ENCODE measurements at places on chromosomes 2 and 18. TPM values are rescaled to one million over a fixed set of nuclear protein-coding genes. Genes with fewer than 3 reads are reported as not detected.
A peak's percentile ranks its signal among the peaks of the same experiment; 100 is the strongest.

Gene TPRKB
- total RNA-seq = 27.8 TPM

Gene IL36B
- 2.9 TPM for total RNA-seq

DNA sequence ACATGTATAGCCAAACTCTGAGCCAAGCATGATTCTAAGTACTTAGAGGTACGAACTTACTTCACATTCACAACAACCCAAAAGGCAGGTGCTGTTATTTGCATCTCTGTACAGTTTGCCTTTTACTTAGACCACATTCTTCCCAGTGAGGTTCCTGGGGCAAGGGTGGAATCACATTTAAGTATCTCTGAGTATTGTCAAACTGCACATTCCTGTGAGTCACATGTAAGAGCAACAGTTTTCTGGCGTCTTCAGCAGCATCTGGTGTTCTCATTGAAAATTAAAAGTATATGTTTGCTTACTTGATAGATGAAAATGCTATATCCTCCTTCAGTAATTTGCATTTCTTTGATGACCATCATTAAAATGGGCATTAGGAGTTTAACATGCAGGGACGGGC, 119.1 kb downstream of the UXS1 start:
- H3K27me3 ChIP-seq = no peaks in the 10 kb centered on the region
- no peak for DNase-seq
- H3K27ac ChIP-seq = no peak overlapping the region
- no peaks in the 10 kb centered on the region for H3K4me1 ChIP-seq
- H3K4me3 ChIP-seq = no peak overlapping the region

- DNase-seq = no peak
Observed at GRCh38 chr2:62071126-62071598, 124.8 kb upstream of the B3GNT2 start.

GRCh38 chr2:99562516-99562915, 72.7 kb upstream of the REV1 start:
- H3K27me3 ChIP-seq = no peaks in the 10 kb centered on the region
- H3K36me3 ChIP-seq = no peaks in the 10 kb centered on the region
- H3K4me3 ChIP-seq = no peak overlapping the region
- no peak overlapping the region for H3K27ac ChIP-seq
- DNase-seq = no peak
- no peaks in the 10 kb centered on the region for H3K4me1 ChIP-seq

DNA sequence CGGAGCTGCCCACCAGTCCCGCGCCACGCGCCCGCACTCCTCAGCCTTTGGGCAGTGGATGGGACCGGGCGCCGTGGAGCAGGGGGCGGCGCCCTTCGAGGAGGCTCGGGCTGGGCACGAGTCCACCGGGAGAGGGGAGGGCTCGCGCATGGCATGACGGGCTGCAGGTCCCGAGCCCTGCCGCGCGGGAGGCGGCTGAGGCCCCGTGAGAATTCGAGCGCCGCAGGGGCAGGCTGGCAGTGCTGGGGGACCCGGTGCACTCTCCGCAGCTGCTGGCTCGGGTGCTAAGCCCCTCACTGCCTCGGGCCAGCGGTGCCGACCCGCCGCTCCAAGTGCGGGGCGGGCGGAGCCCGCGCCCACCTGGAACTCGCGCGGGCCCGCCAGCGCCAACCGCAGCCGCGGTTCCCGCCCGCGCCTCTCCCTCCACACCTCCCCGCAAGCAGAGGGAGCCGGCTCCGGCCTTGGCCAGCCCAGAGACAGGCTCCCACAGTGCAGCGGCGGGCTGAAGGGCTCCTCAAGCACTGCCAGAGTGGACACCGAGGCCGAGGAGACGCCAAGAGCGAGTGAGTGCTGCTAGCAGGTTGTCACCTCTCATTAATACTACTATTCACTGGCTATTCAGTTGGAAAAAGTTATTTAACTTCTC, 3.6 kb upstream of the TTC21B start:
- peaks cover 21% of the 10 kb centered on the region for H3K4me1 ChIP-seq
- H3K27ac ChIP-seq = no peak overlapping the region
- no peak for DNase-seq
- H3K27me3 ChIP-seq = no peaks in the 10 kb centered on the region

- no peak overlapping the region for H3K4me3 ChIP-seq
- H3K4me1 ChIP-seq = no peaks in the 10 kb centered on the region
- H3K36me3 ChIP-seq = no peaks in the 10 kb centered on the region
- H3K27ac ChIP-seq = no peak overlapping the region
- H3K27me3 ChIP-seq = no peaks in the 10 kb centered on the region
Observed at GRCh38 chr2:120204022-120204405, 19.2 kb downstream of the TMEM185B start.

GRCh38 chr2:71596011-71596410, 142.7 kb downstream of the DYSF start:
- H3K4me1 ChIP-seq = no peaks in the 10 kb centered on the region
- no peaks in the 10 kb centered on the region for H3K27me3 ChIP-seq
- no peak for DNase-seq
- no peaks in the 10 kb centered on the region for H3K36me3 ChIP-seq
- no peak overlapping the region for H3K4me3 ChIP-seq

DNA sequence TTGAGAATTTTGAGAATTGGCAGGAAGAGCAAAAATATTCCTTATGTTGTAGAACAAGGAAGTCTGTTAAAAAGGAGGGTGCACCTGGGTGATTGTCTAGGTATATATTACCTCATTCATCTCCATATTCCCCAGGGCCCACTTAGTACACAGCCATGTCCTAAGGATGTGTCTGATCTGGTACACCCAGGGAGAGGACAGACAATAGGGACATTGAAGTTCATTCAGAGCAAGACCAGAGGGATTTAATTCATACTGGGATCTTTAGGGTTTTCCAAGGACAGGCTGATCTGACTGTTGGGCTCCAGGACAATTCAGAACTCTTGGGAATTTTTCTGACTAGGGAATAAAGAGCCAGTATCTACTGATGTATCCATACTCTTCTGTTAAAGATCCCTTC, 112.1 kb downstream of the PHLPP1 start:
- no peak overlapping the region for H3K4me3 ChIP-seq
- H3K27ac ChIP-seq = no peak overlapping the region
- H3K27me3 ChIP-seq = no peaks in the 10 kb centered on the region

Gene TBC1D8
- 38.8 TPM for total RNA-seq

DNA sequence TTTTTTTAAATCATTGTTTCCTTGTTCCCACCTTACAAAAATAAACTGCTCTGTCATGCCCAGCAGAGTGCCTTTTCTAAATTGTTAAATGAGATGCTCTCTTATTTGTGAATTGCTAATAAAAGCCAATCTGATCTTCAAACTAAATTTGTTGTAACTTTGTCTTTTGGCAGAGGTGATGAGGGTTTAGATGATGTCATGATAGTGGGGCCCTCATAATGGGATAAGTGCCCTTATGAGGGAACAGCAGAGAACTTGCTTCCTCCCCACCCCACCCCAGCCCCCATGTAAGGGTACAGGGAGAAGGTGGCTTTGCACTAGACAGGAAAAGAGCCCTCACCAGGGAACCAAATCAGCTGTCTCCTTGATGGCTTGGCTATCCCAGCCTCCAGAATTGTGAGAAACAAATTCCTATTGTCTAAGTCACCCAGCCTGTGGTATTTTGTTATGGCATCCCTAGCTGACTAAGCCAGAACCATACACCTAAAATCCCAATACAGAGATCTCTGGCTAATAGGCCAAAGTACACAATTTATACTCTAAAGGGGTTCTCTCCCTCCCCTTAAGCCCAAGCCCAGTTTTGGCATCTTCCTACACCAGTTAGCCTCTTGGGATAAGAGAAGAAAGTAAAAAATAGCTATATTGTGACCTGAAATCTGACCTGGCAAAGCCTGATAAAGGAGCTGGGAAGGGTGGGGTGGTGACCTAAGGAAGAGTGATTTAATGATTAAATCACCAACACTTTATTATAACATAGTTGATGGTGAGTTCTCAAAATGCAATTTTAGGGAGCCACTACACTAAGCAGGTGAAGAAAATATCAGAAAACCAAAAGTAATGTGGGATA, 40.3 kb upstream of the HNRNPA3 start:
- no peaks in the 10 kb centered on the region for H3K27me3 ChIP-seq
- H3K27ac ChIP-seq = no peak overlapping the region
- DNase-seq = no peak
- H3K4me3 ChIP-seq = no peak overlapping the region
- no peaks in the 10 kb centered on the region for H3K36me3 ChIP-seq

Gene KCNG3
- total RNA-seq = 1.5 TPM

DNA sequence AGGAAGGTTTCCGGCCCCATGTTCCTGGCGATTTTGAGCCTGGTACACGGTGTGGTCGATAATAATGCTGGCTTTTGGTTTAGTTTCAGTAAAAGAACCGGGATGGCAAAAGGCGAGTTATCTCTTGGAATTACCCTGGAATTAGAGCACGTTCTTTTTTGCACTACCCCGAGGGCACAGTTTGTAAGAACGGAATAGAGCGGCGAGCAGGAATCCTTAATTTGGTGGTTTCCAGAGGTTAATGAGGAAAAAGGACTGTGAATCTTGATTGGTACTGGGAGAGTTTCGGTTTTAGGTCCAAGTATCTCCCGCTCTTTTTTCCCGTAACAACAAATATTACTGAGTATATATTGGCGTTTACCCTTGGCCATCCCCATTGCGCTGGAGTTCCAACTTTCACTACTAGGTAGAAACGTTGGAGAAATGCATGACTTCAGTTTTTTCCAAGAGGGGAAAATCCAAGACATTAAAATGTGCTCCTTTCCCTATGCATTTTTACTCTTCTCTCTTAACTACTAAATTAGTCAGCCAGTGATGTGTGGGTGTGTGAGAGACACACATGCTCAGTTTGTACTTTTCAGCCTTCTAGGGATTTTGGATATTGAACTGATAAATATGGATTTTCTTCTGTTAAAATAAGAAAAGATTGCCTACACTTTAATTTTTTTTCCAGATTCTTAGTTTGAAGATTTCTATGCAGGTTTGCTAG, 160.8 kb downstream of the AGPS start:
- DNase-seq = no peak
- H3K27ac ChIP-seq = peak overlapping the region; percentile 93
- no peaks in the 10 kb centered on the region for H3K27me3 ChIP-seq
- peak overlapping the region; percentile 67 for H3K4me3 ChIP-seq
- H3K4me1 ChIP-seq = peaks cover 13% of the 10 kb centered on the region
- no peaks in the 10 kb centered on the region for H3K36me3 ChIP-seq

Gene DOCK10
- 22.7 TPM for total RNA-seq

Gene HOXD12
- total RNA-seq = not detected

DNA sequence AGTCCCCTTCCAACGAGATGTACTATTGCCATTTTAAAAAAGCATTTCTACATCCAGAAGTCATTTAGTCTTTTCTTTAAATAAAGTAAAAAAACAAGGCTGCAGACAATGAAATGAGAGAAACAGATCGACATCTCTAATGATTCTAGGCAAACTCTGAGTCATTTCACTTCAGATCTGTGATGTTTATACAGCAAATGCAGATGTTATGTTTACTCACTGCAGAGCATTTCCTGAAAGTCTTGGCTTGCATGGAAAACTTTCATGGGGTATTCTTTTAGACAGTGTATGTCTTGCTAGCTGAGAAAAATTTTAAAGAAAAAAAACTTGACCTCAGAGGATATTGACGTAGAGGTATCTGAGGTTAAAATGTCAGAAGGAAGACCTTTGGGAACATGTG, 797.4 kb downstream of the CNTNAP5 start:
- H3K27ac ChIP-seq = no peak overlapping the region
- H3K4me3 ChIP-seq = no peak overlapping the region
- H3K4me1 ChIP-seq = no peaks in the 10 kb centered on the region
- no peaks in the 10 kb centered on the region for H3K27me3 ChIP-seq
- no peaks in the 10 kb centered on the region for H3K36me3 ChIP-seq
- no peak for DNase-seq

DNA sequence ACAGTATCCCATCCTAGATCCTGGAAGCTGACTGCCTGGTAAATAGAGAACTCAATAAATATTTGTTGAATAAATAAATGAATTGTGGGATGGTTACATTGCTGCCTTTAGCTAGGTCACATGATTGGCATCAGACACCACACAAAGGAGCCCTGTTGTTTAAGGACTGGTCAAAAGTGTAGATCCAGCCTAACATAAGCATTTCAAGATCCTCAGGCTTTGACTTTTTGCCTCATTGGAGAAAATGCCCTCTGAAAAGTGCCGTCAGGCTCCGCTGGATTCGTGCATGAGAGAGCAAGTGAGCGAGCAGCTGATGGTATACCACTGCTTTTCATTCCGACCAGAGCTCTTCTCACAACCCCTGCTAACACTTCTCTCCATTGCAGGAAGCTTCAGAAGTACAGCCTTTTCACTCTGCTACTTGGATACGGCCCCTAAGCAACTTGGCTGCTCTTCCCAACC, 1.3 kb upstream of the ZNF24 start:
- no peaks in the 10 kb centered on the region for H3K27me3 ChIP-seq
- no peak overlapping the region for H3K4me3 ChIP-seq
- no peak for DNase-seq

DNA sequence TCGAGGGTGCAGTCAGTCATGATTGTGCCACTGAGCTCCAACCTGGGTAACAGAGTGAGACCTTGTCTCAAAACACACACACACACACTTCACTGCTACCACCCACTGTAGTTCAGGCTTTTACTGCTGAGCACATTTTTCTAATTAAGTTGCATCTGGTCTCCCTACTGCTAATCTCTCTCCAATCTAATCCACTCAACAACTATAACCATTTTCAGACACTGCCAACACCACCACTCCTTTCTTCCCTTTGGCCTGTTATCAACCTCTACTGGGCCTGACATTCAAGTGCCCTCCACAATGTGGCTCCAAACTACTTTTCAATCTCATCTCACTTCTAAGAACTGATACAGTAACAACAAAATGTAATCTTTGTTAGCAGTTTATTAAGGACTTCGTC, 44.8 kb downstream of the RMP24 start:
- no peak overlapping the region for H3K4me3 ChIP-seq
- no peaks in the 10 kb centered on the region for H3K4me1 ChIP-seq
- H3K27ac ChIP-seq = no peak overlapping the region
- H3K27me3 ChIP-seq = no peaks in the 10 kb centered on the region

Gene ERMN
- not detected for total RNA-seq

GRCh38 chr18:55552526-55553189, 35.3 kb downstream of the TCF4 start:
- H3K4me3 ChIP-seq = no peak overlapping the region
- H3K27me3 ChIP-seq = no peaks in the 10 kb centered on the region
- DNase-seq = no peak

DNA sequence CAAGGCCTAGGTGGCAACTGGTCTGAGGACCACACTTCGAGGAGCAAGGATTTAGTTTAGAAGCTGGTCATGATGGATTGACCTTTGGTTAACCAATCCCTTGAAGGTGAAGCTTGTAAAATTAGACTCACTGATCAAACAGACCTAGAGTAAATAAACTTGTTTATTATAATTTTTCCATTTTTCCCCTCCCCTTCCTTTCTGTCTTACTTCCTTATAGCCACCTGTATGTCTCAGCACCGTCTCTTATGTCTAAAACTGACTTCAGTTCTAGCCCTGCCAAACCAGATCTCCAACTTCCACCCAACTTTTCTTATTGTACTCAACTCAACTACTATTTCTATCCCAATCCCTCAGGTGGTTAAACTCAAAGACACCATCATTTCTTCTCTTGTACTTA, 92.8 kb upstream of the THOC1 start:
- DNase-seq = no peak
- H3K4me3 ChIP-seq = no peak overlapping the region
- no peaks in the 10 kb centered on the region for H3K27me3 ChIP-seq
- peaks cover 16% of the 10 kb centered on the region for H3K4me1 ChIP-seq

- no peak overlapping the region for H3K27ac ChIP-seq
- H3K36me3 ChIP-seq = peaks cover 38% of the 10 kb centered on the region
- no peaks in the 10 kb centered on the region for H3K4me1 ChIP-seq
- no peak overlapping the region for H3K4me3 ChIP-seq
Observed at GRCh38 chr2:100977511-100977910, 24.6 kb upstream of the RPL31 start.

GRCh38 chr18:63183378-63183777, 136.2 kb downstream of the BCL2 start:
- H3K27ac ChIP-seq = no peak overlapping the region
- no peaks in the 10 kb centered on the region for H3K27me3 ChIP-seq
- H3K4me3 ChIP-seq = no peak overlapping the region

Gene HOXD11
- total RNA-seq = not detected
